ENCODE measurements at places on chromosomes 7 and 10.

DNA sequence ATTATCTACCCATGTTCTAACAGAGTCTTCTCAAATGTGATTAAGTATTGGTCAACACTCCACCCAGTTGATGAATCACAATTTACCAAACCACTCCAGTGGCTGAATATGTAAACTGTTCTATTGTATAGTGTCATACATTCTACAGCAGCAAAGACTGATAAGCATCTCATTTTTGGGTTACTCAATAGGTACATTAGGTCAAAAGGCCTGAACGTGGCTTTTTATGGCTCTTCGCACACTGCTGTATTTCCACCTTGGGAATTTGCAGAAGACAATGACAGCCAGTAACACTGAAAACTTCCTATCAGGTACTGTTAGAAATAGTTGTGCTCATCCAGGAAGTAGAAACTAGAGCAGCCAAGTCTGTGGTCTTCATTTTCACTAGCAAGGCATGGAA is 166.9 kb downstream of the GLI3 start:
- DNase-seq, result no peak

- DNase-seq, result no peak
Observed at GRCh38 chr7:82428186-82428961, 15.2 kb downstream of the CACNA2D1 start.

DNA sequence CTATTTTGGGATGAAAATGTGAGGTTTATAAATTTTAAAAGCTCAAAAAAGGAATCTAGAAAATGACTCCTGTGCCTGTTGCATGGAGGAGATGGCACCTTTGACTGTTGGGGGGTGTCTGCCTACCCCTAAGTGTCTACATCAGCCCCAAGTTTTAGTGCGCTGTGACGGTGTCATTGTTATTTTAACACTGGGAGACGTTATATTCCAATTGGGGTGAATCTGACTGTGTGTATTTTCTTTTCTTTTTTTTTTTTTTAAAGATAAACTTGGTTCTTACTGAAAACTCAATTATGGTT is 517 bp downstream of the SRGN start:
- no peak for DNase-seq

DNA sequence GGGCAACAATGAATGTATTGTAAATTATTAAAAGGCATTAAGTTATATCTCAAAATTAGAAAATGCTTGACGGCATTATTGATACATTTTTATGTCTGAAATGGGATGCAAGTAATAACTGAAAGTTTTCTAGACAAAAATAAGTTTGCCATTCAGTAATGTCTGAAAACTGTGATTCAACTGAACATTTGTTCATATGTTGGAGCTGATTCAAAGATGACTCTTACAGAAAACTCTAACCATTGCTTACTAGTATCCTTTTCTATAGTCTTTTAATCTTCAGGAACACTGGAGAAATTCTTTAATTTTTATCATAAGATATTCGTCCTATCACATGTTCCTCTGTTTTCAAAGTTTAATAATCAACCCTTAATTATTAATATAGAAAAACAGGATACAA is 71.1 kb upstream of the TFEC start:
- DNase-seq, result no peak

DNA sequence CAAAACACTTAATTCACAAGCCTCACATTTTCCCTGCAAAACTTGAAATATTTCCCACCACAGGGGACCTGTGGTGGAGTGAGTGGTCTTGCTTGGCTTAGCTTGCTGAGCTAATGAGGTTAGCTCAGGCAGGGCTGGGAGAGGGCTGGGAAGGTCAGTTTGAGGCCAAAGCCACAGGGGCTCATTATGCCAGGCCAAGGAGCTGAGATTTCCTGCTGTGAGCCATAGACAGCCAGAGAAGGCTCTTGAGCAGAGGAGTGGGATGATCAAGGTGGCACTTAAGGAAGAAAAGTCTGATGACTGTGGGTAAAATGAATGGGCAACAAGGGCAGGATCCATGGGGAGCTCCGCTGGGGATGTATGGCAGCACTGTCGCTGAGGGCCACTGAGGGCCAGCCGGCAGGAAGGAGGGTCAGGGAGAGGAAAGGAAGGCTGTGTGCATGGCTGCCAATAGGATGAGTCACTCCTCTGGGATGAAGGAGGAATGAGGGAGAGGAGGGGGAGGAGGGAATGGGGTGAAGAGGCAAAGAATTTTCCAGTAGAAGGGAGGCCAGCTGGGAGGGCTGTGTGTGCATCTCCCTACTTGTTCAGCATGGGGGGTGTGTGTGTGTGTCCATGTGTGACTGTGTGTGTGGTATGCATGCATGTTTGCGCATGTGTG is 18.7 kb upstream of the ZNF488 start:
- no peak for DNase-seq

- DNase-seq, result no peak
Observed at GRCh38 chr10:43905512-43906236, 257.0 kb upstream of the ZNF32 start.

DNA sequence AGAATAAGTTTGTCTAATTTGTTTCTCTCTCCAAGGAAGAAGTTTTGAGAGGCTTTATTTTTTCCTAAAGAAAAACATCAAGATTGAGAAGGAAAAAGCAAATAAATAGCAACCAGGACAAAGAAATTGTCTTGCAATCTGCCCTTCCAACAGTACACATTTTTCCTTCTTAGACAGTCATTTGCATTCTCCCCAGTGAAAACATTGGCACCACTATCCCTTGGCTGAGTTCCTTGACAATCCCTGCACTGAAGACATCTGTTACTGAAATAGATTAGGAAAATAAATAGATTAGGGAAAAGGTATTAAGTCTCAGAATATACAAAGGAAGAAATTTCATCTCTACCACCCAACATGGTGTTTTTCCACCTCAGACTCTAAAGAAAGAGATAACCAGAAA is 12.2 kb upstream of the TMEM243 start:
- DNase-seq, result no peak

DNA sequence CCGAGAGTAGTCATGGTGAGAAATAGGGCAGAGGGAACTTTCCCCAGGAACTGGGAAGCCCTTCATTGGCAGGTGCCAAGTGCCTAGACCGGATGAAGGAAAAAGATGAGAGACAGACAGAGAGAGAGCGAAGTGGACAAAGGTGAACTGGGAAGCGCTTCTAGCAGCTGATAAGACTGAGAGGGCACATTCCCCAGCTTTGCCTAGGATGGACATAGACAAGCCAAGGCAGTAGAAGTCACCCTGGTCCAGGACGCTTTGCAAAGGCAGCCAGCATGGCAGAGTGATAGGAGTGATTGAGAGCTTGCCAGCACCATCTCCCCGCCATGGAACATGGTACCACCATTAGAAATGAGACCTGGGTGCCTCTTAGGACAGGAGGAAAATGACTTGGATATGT is 372.8 kb upstream of the MGMT start:
- DNase-seq, result no peak

GRCh38 chr10:3907514-3907913 is 122.5 kb upstream of the KLF6 start:
- DNase-seq, result no peak

DNA sequence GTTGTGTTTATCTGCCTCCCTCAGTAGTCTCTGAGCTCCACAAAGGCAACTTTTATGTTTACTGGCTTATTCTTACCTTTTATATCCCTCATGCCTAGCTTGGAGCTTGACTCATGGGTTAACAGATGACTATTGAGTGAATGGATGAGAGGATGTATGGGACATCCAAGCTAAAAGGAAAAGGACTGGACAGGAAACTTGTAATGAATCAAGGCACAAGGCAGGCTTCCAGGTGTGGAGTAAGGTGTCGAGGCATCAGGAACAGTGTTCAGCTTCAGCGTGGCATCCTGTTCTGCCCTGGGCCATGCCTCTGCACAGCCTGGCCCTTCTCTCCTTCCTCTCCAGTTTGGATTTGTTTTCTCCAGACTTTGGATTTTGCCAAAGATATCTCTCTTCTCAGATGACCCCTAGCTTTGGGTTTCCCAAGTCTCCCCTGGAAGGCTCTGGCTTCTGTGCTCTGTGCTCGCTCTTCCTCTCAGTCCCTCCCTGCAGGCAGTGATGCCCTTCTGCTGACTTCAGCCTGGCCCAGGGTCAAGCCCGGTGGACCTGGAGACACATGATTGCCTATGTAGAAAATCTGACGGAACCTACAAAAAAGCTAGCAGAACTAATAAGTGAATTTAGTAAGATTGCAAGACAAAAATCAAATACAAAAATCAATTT is 367.3 kb downstream of the CXCL12 start:
- DNase-seq, result no peak

- DNase-seq, result no peak
Observed at GRCh38 chr7:155882596-155882995, 70.3 kb upstream of the SHH start.

DNA sequence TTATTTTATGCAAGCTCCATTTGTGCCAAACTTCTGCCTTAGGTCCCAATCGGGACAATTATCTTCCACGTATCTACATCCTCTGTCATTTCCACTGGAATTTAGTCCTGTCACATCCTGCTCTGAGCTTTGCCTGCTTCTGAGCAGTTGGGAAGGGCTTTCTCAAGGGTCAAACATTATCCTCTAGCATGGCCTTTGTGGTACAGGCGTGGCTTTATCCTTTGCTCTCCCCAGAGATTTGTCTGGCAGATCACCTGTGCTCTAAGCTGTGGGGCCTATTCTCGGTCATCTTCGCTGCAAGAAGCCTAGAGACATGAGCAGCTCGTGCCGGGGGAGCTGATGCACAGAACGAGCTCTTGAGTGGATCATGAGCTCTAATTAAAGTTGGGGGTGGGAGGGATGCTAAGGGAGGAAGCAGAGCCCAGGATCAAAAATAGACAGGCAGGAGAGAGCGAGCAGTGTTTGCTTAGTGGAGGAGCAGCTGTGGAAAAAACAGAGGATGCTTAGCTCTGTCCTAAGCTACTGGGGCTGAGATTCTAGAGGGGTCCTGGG is 19.8 kb upstream of the TMEM273 start:
- DNase-seq, result no peak

GRCh38 chr7:132053871-132054270 is 497.4 kb upstream of the PODXL start:
- no peak for DNase-seq

GRCh38 chr7:149097088-149097487 is 6.6 kb upstream of the ZNF786 start:
- no peak for DNase-seq

DNA sequence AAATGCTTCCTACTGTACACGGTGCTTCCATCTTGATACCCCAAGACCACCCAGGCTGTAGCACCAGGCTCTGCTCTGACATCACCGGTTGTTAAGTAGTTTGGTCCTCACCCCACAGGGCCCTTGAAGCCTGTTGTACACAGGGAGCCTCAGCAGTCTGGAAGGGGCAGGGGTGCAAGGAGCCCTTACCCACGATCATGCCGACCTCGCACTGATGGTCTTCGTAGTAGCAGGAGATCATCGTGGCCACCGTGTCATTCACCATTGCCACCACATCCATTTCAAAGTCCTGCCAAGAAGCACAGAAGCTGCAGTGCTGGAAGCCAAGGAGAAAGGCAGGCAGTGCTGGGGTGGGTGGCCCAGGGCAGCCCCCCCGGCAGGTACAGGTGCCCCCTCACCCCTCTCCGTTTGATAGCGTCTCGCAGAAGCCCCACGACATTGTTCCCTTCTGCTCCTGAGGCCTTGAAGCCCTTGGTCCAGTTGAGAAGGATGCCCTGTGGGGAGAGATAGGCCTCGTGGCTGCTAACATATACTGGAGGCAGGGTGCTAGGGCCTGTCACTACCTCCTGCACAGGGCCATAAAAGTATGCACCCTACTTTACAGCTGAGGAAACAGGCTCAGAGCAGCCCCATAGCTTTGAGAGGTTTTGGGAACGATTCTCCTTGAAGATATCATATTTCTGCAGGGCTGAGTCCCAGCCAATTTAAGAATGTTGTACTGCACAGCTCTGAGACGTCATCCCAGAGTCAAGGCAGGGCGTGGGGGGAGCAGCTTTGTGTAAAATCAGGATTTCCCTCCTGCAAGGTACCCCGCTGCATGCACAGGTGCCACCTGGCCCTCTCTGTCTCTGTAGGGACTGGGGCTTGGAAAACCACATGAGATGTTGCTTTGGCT is 8.7 kb upstream of the MYL7 start:
- DNase-seq, result no peak

DNA sequence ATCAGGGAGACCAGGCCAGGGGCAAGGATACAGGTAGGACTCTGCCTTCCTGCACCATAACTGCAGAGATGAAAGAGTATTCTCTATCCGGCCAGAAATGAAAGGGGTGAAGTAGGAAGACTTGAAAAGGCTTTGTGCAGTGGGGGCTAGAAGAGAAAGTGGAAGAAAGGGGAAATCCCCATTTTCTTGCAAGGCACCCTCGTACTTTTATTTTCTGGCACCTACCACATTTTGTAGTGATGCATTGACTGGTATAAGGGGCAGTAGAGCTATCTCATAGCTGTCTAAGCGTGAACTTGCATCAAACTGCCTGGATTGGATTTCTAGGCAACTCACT is 752 bp upstream of the CAMK2G start:
- no peak for DNase-seq

GRCh38 chr7:132544999-132545398 is 31.3 kb downstream of the PLXNA4 start:
- DNase-seq, result no peak

- no peak for DNase-seq
Observed at GRCh38 chr10:96511044-96511945, 2.4 kb downstream of the TLL2 start.

DNA sequence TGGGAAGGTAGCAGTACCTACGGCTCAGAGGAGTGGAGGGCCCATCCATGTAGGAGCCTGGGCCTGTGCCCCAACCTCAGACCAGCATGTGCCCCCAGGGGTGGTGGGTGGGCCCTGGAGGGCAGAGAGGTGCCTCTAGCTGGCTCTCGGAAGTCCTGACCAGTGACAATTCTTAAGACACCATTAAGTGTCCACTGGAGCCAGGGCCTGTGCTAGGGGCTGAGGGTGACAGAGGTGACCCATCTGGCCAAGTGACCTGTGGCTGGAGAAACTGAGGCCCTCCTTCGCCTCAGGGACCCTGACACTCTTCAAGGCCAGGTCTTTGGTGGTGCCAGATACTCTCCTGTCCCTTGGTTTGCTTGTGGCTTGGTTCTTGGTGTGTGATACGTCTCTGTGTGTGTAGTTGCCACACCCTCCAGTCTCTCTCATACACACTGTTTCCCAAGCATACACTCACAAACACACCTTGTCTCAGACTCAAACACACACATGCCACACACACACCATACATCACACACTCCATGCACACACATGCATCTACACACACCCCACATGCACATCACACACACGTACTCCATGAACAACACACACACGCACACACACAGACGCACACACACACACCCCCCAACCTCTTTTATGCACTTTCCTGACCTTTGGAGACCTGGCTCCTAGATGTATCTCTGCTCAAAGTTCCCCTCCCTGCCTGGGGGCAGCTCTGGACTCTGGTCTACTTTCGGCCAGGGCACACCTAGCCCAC is 897 bp upstream of the RAMP3 start:
- no peak for DNase-seq

All from stimulated activated CD8-positive, alpha-beta memory T cell treated with anti-CD3 and anti-CD28 coated beads, Interleukin-2, amount 100 ng/mL, for 48 hours (primary cell).